ENCODE measurements at places on chromosomes 1 and 21. TPM values are rescaled to one million over a fixed set of nuclear protein-coding genes. Genes with fewer than 3 reads are reported as not detected.

DNA sequence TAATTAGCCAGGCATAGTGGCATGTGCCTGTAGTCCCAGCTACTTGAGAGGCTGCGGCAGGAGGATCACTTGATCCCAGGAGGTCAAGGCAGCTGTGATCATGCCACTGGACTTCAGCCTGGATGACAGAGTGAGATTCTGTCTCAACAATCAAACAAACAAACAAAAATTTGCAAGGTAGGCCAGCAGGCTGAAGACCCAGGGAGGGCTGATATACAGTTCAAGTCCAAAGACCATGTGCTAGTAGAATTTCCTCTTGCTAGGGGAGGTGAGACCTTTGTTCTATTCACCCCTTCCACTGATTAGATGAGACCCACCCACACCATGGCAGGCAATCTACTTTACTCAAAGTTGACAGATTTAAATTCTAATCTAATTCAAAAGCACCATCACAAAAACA lies 31.2 kb upstream of the CNN3 start:
- no peak for DNase-seq

- no peak for DNase-seq
These were observed 48.9 kb upstream of the F3 start for GRCh38 chr1:94590203-94591137.

DNA sequence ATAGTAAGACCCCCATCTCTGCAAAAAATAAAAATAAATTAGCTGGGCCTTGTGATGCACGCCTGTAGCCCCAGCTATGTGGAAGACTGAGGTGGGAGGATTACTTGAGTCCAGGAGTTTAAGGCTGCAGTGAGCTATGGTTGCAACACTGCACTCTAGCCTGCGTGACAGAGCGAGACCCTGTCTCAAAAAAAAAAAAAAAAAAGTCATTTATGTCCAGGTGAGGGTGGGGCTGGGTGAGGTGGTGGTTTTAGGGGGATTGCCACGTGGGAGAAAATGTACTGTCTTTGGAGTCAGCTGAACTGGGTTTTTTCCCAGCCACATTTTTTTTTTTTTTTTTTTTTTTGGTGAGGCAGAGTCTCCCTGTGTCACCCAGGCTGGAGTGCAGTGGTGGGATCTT lies 6.7 kb downstream of the PIK3CD start:
- DNase-seq = no peak

The C1orf105 gene
- total RNA-seq = not detected

The TMIGD3 gene
- total RNA-seq = not detected

GRCh38 chr1:246160905-246161304 lies 346.2 kb downstream of the SMYD3 start:
- DNase-seq = no peak

The ABCA4 gene
- 0.36 TPM for total RNA-seq

The SLX9 gene
- total RNA-seq = 60.5 TPM

DNA sequence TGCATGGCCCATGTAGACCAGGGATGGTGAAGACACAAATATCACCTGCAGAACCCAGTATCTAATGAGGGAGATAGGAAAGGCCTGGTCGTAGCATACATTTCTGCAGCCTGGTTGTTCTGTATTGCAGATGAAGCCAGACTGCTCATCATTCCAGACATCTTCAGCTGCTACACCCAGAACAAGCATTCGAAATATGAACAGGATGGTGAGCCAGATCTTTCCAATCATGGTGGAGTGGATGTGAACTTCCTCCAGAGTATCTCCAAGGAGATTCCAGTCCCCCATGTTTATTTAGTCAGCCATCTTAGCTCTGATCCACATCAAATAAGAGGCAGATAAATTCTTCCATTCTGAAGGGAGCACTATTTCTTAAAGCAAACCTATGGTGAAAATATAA lies 2.7 kb upstream of the MYCBP start:
- no peak for DNase-seq

- DNase-seq = no peak
These were observed 1034.1 kb upstream of the PRMT6 start for GRCh38 chr1:106022312-106022902.

The SPATA17 gene
- total RNA-seq = 1.7 TPM

- no peak for DNase-seq
These were observed 84.2 kb downstream of the PCP4 start for GRCh38 chr21:39951183-39952101.

The TXLNA gene
- 63.1 TPM for total RNA-seq

- no peak for DNase-seq
These were observed 54.7 kb downstream of the ROR1 start for GRCh38 chr1:63828322-63829044.

- DNase-seq = no peak
These were observed 226.9 kb downstream of the TGFB2 start for GRCh38 chr1:218572050-218572449.

DNA sequence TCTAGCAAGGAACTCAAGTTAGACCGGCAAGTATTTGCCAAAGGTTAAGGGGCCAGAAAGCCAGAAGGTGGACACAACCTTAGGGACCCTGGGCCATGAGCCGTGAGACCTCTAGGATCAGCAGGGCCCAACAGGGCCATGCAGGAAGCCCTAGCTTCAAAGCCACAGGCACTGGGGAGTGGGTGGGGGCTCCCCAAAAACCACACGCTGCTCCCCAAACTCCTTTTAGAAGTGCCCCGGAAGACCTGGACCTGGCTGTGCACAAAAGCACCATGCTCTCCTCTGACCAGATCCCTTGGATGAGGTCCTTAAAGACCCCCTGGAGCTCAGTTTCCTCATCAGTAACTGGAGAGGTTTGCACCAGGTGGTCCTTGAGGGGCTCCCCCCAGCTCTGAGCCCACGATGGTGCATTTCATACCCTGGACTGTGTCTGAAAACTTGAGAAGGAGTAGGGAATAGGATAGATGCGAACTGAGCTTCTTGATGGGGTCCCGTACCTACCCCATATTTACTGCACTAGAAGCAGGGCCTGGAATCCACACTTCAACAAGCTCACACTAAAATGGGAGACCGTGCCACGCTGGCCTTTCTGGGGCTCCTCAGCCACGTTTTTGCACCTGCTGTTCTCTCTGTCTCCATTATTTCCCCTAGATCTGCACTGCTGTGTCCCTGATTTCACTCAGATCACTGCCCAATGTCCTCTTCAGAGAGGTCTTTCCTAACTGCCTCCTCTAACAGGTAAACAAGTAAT lies 40.6 kb upstream of the LBR start:
- DNase-seq = no peak

GRCh38 chr1:199512037-199512710 lies 515.3 kb upstream of the NR5A2 start:
- DNase-seq = peak; percentile 9

DNA sequence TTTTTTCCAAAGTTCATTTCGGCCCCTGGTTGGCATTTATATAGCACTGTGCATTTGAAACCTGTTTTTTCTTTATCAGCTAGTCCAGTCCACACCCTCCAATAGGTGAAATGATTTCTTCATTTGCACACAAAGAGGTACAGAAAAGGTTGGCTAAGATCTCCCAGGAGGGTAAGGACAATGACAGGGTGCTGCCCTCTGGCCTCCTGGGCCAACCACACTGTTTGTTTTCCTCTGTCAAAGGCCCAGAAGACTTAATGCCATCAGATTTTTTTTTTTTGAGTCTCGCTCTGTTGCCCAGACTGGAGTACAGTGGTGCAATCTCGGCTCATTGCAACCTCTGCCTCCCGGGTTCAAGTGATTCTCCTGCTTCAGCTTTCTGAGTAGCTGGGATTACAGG lies 70.1 kb upstream of the EFHD2 start:
- DNase-seq = no peak

The RGS7 gene
- 0.27 TPM for total RNA-seq

DNA sequence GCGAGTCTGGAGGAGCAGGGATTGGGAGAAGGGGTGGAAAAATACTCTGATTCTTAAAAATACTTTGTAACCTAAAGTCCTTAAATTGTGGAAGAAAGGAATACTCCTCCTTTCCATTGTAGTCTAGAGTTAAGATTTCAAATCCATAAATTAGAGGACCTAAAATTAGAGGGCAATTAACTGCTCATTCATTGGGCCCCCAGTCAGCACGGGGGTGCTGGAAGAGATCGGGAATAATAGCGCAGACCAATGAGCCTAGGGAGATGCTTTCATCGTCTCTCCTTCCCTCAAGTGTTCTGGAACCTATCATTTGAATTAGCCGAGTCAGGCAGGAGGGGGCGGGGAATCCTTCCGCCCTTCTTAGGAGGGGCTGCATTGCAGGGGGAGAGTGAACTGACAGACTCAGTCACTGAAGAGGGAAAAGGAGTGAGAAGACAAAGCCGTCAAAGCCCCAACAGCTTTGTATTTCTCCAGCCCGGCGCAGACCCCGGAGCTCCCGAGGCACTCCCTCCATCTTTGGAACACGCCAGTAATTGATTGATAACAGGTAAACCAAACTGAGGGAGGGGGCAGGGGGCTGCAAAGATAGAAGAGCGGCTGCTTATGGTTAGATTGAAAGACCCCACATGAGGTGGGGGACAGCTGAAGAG lies at the start of gene MLLT11:
Gene MLLT11, plus strand, starts transcription at position 391 of the 650 bp plus-strand sequence. CDS start 6,828 bp downstream, outside the sequence.
- peak; percentile 87 for DNase-seq

GRCh38 chr1:80064524-80064923 lies 1058.0 kb upstream of the ADGRL4 start:
- DNase-seq = no peak

DNA sequence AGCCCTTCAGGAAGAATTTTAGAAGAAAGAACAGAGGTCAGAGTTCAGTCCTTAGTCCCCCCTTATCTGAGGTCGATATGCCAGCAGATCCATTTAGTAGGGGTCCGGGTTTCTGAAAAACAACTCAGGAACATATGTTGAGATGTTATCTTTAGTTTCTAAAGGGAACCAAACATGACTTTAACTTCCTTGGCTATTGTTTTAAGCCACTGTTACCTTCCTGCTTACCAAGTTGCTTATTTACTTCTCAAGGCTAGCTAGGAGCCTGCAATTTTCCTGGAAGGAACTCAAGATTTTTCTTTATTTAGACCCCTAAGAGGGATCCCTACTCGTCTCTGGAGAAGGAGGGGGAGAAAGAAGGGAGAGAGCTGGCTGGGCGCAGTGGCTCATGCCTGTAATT lies 54.3 kb downstream of the KCNC4 start:
- DNase-seq = no peak

DNA sequence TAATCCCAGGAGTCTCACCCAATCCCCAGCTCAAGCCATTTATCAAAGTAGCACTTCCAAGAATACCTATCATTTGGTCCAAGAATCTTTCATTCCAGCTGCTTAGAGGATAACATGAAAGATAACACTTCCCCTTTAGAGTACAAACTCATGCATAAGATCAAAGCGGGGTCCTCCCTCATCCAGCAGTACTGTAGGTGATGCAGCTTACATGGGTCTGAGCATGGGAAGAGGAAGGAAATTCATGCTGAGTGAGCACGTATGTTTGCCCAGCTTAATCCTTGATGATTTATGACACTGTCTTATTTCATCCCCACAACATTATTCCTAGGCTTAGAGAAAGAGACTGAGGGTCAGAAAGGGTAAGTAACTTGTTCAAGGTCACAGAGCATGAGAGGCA lies 167.1 kb upstream of the GJB5 start:
- no peak for DNase-seq

DNA sequence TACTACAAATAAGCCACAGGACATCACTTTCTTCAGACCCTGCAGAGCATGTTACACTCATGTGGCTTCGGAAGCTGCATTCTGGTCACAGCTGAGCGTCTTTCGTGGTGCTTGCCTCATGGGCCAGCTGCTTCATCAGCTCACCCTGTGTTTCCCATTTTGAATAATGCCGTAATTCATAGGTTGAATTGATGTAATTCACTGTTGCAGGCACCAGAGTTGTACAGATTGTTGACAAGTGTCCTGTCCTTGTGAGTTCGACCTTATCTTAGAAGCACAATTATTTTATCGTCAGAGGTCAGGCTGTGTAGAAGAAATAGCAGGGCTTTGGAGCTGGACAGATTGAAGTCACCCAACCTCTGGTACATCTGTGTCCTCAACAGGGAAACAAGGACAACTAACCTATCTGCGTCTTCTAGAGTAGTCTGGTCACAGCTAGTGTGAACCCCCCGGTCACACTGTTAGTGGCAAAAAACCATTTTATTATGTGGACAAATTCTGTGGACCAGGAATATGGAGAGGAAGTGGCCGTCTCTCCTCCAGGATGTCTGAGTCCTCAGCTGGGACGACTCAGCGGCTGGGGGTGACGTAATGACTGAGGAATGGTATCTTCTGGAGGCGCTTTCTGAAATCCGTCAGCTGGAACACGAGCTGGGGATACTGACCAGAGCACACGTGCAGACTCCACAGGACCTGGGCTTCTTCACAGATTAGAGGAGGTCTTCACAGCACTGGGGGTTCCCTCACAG lies 17.8 kb downstream of the PKNOX1 start:
- peak; percentile 89 for DNase-seq

DNA sequence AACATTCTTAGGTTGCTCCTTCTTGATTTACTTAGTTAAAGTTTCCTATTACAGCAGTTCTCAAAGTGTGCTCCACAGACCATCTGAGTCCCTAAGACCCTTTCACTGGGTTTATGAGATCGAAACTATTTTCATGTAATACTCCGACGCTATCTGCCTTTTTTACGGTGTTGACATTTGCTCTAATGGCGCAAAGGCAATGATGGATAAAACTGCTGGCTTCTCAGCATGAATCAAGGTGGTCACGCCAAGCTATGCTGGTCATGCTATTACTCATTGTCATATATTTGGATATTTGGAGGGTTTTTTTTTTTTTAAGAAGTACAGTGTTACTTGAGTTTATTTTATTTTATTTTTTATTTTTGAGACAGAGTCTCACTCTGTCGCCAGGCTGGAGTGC lies 235.1 kb downstream of the KIF26B start:
- DNase-seq = no peak

DNA sequence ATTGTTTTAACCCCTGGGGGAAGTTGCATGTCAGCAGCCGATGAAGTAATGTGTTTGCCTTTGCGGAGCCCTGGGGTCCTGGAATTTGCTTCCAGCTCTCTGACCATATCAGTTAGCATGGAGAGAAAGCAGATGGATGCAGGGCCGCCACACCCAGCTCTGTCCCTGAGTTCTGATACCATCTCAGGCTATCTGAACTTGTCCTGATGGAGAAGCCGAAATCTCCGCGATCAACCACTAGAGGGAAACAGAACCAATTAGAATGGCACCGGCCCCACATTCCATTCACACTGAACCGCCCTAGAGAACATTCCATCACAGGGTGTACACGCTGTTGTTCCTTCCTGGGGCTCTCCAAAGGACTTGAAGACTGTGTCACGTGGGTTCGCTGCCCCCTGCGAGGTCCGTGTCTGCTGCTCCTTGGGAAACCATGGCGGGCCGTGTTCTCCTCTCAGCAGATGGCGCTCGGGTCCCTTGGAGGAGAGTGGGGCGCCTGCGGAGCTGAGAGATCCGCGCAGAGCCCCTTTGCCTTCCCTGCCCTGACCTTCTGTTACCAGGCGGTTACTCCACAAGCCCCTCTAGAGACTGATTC lies 75.4 kb downstream of the ABCA4 start:
- DNase-seq = peak; percentile 97

The CRYAA gene
- not detected for total RNA-seq

The CD34 gene
- not detected for total RNA-seq

- DNase-seq = peak; percentile 54
These were observed 580 bp downstream of the DVL1 start for GRCh38 chr1:1348420-1349255.

The GUCA2B gene
- not detected for total RNA-seq

- no peak for DNase-seq
These were observed 78.7 kb downstream of the TYW3 start for GRCh38 chr1:74811436-74812179.

The IGFN1 gene
- total RNA-seq = 0.51 TPM

The UBL4B gene
- total RNA-seq = not detected
